ENCODE measurements at places on chromosomes 2 and 18.

DNA sequence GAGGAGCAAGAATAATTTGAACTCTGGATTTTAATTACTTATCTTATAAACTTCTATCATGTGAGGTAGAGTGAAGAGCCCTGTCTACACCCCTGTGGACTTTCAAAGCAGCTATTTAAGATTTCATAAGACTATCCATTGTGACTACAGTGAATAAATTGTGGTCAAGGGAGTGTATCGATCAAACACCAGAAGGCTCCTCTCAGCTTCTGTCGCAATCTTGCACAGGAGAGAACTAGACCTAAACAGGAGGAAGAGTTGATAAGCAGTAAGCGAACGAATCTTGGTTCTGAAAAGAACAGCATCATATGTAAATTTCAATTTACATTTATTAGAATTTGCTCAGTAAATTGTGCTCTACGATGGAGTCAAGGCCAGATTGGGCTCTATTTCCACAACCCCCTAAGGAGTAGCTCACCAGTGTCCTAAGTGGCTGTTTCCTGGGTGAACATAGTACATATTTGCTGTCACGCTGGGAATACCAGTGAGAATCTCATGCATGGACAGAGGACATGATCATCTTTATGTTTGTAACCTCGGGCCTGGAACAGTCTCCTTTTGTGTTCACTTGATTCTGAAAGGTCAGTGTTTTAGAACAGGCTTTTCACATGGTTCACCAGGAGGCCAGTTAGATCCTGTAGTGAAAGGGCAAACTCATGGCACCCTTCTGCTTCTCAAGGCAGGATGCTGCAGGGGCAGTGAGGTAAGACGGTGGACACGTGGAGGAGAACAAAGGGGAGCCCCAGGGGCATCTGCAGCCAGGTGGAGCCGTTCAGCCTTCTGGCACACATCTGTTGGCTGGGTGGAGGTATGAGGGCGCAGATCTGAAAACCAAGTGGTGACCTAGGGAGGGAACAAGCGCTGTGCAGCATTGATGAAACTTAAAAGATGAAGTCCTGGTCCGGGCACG, 33.3 kb downstream of the NPAS2 start:
- no peak for DNase-seq

GRCh38 chr2:201858281-201859184, 52.2 kb downstream of the CDK15 start:
- DNase-seq, result no peak

DNA sequence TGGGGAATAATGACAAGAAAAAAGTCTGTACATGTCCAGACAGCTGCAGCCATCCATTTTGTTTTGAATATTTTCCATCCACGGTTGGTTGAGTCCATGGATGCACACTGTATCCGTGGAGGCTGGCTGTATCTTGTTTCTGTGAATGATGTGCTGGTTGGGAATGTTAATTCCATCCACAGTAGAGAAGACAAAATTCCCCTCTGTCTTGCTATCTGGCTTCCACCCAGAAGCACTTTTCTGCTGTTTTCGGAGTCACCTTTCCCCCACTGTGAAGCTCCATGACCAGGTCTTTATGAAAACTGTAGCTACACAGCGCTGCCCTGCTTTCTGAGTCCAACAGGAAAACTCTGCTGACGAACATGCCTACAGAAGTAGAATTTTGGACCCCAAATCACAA, 122.3 kb downstream of the HRH4 start:
- DNase-seq, result no peak

GRCh38 chr18:36304723-36305122, 7.2 kb downstream of the FHOD3 start:
- no peak for DNase-seq

DNA sequence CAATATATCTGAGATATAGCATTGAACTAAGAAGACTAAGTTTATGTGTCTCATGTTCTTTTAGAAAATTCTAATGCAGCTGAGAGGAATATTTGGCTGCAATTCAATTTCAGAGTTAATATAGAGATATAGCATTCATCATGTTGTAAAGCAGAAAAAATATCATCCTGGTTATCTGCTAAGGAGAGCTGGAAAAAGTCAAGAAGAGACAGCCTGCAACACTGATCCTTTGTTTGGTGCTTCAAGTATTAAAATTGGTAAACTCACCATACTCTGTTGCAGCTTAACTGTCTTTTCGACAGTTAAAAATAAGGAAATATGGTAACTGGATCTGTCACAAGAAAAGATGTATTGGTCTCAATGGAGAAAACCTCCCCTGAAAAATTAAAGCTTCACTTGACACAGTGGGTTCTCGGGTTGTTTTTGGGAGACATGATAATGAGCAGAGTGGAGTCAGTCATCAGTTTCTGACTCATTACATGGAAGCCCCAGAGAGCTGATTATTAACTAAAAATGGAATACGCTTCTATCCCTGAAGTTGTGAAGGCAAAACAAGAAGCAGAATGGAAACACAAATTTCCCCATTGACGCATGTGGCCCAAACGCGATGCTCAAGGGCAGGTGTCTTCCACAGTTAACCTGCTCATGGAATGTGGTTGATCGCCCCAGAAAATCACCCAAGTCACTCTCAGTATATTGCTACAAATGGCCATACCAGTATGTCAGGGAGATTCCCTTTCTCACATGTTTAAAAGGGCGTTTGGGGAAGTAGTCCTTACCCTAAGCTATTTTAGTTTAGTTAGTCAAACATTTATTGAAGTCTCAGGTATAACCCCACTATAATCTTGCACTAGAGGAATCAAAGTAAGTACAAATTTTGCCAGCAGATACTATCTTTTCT, 8.2 kb downstream of the BCL2 start:
- DNase-seq, result no peak

- no peak for DNase-seq
Measured at GRCh38 chr2:15069149-15069548, 436.6 kb downstream of the LRATD1 start.

GRCh38 chr2:9008951-9009664, 5.6 kb upstream of the MBOAT2 start:
- DNase-seq, result no peak

DNA sequence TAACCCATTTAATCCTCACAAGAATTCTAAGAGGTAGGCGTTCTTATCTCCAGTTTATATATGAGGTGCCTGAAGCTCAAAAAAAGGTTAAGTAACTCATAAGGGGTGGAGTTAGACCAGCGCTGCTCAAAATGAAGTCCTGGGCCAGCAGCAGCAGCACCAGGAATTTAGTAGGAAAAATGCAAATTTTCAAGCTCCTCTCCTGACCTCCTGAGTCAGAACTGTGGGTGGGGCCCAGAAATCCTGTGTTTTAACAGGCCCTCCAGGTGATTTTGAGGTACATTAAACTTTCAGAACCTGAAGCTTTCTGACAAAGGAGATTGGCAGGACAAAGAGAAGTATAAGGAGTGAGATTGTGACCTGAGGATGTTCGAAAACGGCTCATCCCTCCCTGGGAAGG, 66.0 kb upstream of the CCDC85A start:
- DNase-seq, result no peak

GRCh38 chr18:3605954-3606443, 156.0 kb downstream of the TGIF1 start:
- no peak for DNase-seq
